Neuronal stem cell (in vitro differentiated cells): ENCODE measurements at places on chromosomes 1 and 21.

DNA sequence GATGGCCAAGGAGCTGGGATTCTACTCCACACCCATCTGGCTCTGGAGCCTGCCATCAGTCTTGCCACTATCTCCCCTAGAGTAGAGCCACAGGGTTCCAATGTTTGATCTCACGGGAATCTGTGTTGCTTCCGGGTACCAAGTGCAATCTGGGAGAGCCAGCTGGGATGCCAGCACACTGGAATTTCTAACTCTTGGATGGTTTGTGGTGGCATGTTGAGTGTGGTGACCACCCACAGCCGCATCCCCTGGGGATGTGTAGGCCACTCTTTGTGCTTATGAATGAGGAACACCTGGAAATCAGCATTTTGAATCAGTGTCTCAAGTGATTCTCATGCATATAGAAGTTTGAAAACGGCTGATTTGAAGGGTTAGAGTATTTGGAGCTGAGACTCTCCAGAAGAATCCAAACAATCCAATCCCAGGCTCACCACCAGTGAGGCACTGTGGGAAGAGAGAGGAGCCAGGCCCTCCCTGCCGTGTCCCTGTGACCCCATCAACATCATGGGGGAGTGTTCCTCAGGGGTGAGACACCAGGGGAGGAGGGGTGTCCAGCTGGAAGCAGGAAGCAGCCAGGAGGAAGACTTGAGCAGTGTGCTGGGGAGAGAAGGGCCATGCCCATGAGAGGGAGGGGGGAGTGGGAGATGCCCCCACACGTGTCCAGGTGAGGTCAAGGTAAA, 13.4 kb downstream of the FBLIM1 start:
- no peak for DNase-seq

DNA sequence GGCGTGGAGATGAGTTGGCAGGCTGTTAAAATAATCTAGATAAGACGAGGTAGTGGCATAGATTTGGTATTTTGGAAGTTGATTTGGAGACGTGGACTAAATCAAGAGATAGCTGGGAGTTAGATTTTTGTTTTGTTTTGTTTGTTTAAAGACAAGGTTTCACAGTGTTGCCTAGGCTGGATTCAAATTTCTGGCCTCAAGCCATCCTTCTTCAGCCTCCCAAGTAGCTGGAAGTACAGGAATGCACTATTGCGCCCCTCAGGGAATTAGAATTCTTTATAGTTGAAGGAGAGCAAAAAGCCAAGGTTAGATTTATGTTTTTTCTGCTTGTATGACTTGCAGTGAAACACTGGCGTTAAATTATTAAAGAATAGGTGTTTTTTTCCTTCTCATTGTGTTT, 22.3 kb upstream of the SNRPE start:
- DNase-seq = no peak

DNA sequence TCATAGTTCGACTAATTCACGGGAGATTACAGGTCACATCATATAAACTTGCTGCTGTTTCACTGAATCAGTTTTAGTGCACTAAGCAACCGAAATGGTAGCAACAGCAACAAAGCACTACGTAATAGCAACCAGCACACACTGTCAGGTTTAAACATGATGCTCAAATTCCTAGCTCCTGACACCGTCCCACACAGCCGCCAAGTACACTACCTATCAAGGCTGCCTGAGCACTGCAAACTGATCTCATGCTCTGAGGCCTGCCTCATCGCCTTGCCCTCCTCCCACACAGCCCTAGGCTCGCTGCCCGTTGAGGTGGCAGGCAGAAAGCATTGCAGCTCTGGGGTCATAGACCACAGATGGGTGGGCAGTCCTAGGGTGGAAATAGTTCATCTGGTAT, 12.4 kb downstream of the LAMC2 start:
- no peak for DNase-seq

- no peak for DNase-seq
Measured at GRCh38 chr1:6985549-6986276, 200.5 kb downstream of the CAMTA1 start.

DNA sequence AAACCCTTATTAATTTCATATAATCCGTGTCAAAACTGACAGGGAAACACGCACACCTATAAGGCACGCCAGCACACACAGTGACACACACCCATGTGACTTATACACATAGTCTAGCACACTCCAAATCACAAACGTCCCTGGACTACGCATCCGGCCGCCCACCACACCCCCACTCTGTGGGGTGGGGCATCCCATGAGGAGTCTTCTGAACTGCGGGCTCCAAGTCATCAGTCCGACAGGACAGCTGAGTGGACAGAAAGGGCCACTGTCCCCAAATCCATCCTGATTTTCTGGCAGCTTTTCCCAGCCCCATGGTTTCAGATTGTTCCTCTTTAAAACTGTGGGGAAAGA, 829 bp downstream of the PEA15 start:
- DNase-seq = no peak

GRCh38 chr1:20158358-20159070, 19.4 kb downstream of the PLA2G2F start:
- DNase-seq = no peak

- no peak for DNase-seq
Measured at GRCh38 chr1:87812871-87813577, 484.3 kb downstream of the LMO4 start.

- DNase-seq = no peak
Measured at GRCh38 chr1:169044296-169044695, 62.2 kb upstream of the ATP1B1 start.

- no peak for DNase-seq
Measured at GRCh38 chr1:16207318-16208269, 4.9 kb downstream of the ARHGEF19 start.
